Tibial artery (tissue), 4 donors: ENCODE measurements at places on chromosomes 2 and 18.

- no peak for DNase-seq
These were observed 1475.9 kb upstream of the NXPH2 start for GRCh38 chr2:140256080-140256479.

- no peak for DNase-seq
These were observed 521.0 kb upstream of the NRP2 start for GRCh38 chr2:205161156-205161839.

GRCh38 chr18:37422116-37422515, 143.5 kb downstream of the CELF4 start:
- no peak for DNase-seq

GRCh38 chr2:165237056-165237455, 2.2 kb upstream of the SCN2A start:
- no peak for DNase-seq

DNA sequence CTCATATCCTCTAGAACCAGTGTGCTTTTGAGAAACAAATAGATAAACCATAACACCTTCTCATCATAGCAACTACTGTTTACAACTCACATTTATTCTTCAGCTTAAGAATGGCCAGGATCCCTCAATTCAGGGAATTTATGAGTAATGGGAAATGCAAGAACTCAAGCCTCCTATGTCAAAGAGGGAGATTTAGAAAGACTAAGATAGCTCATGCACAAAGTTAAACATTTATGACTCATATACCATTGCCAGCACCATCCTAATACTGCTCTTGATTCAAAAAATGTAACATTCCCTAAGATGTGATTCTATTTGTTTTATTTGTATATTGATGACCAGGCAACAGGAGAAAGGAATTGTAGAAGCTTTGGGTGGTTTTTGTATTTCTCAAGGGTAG, 172.8 kb downstream of the CYP26B1 start:
- DNase-seq: no peak

GRCh38 chr2:6423157-6423556, 442.6 kb downstream of the CMPK2 start:
- no peak for DNase-seq

DNA sequence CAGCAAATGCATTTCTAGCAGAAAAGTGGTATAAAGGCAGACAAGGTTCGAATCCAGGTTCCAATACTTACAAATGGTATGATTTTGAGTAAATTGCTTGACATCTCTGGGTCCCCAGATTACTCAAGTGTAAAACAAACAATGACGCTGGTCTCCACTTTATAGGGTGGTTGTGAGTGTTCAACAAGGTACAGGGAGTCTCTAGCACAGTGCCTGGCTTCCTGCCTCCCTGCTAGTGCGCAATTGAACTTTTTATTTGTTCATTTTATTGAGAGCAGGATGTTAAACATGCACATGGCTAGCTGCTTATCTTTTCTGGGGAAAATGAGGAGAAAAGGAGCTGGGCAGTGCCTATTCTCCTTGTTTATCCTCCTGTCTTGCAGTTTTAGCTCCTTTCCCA, 74.9 kb upstream of the MYL1 start:
- DNase-seq: no peak

GRCh38 chr2:154381931-154382794, 316.3 kb upstream of the KCNJ3 start:
- DNase-seq: no peak

DNA sequence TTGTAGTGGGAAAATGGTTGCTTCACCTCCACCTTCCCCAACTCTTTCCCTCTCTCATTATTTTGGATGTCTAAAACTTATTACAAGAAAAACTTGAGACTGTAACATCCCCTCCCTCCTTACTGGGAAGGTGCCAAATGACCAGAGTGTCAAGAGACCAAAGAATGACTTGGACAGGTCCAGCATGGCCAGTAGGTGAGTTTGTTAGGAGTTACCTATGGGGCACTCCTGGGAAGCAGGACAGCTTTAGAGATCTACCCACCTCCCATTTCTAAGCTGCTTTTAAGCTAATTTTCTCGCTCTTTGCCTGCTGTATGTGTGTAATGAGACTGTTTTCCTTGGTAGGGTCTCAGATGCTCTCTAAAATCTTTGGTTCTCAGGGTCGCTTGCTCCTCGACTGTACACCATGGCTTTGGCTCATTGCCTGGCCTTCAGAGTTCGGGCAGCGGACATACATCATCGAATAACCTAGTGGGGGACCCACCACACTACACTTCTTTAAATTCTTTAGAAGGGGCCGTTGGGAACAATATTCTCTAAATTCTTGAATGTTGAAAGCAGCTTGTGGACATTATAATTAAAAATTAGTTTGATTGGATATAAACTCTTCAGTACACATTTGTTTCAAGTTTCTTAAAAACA, 45.2 kb downstream of the SLC30A6 start:
- no peak for DNase-seq

DNA sequence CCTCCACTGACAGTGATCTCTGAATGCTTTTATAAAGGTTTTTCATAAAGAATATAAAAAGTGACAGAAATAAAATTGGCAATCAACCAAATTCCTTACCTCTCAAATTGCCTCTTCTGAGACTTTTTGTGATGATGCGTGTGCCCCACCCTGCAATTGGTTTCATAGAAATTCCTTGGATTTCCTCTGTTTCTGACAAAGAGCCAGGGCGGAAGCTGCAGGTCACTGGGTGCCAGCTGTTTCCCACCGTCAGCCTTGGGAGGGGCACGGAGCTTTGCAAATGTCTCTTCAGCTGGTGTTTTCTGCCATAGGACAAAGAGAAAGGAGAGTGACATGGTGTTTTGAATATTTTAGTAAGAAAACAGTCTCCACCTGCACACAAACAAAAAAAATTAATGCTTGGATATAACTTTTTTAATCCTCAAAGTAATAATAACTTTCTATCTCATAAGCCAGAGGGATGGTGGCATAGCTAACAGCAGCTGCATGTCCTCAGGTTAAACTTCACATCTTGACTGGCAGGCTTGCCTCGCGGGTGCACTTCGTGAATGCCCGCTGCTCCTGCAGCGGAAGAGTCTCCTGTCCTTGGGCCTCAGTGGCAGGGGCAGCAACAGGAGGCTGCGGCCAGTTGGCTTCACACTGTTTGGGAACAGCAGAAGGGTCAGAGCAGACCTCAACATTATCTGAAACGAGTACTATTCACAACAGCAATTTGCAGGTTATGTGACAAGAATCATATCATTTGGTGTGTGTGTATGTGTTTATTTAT, 24.7 kb downstream of the AGAP1 start:
- no peak for DNase-seq

GRCh38 chr18:67381608-67382150, 134.8 kb downstream of the DSEL start:
- DNase-seq: no peak

DNA sequence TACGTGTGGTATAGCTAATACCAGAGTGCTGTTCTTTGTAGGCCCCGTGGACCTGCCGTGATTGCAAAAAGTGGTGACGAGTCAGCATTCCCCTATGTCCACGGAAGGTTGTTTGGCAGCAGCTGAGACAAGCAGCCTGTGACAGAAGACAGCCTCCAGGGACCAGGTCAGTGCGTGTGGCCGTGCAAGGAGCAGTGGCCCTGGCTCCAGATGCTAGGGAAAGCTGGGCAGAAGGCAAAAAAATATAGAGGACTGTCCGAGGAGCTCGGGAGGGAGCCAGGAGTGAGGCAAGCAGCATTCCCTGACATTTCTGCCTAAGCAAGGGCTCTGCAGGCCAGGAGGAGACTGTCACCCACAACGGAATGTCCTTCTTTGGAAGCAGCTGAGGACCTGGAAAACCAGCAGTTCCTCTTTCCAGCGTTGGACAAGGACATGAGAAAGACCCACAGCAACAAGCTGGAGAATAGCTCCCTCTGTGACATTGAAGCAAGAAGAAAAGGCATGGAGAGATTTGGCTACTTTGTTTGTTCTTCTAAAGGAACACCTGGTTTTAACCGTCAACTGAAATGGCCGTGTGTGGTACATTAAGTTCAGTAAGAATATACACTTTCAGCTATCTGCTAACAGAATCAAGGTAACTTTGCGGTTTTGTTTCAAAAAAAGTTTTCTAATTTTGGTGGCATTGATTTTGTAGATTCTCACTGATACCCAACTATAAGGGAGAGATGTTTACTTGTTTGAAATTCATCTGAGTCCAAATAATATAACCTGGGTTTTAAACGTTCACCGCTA, 58.3 kb downstream of the NPAS2 start:
- DNase-seq: peak; percentile 75

GRCh38 chr18:12283256-12283655, 24.8 kb upstream of the TUBB6 start:
- no peak for DNase-seq

- no peak for DNase-seq
These were observed 75.8 kb upstream of the WIPF1 start for GRCh38 chr2:174673440-174673839.

DNA sequence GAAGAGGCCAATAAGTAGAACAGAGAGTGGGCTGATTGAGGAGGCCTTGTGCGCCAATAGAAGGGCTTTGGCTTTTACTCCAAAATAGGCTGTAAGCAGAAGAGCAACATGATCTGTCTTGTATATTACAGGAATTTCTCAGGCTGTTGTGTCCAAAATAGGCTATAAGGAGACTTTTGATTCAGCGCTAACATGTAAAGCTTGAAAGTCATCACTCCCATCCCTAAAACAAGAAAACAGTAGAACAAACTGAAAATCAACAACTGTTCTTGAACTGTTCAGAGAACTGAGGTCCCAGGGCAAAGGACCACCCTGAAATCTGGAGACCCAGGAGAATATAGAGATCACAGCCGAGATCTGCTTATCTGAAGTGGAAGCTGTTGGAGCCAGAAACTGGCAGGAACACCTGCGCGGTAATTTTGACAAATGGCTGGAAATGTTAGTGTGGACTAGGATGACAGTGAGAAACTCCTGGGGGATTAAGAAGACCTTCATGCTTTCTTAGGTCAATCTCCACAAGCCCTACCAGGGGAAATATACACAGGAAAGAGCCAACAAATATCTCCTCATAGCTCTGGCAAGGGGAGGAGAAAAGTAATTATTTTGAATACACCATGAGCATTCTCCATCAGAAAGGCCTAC, 258.6 kb downstream of the RBM43 start:
- no peak for DNase-seq

- DNase-seq: no peak
These were observed 119.9 kb downstream of the MYO1B start for GRCh38 chr2:191365089-191365488.

DNA sequence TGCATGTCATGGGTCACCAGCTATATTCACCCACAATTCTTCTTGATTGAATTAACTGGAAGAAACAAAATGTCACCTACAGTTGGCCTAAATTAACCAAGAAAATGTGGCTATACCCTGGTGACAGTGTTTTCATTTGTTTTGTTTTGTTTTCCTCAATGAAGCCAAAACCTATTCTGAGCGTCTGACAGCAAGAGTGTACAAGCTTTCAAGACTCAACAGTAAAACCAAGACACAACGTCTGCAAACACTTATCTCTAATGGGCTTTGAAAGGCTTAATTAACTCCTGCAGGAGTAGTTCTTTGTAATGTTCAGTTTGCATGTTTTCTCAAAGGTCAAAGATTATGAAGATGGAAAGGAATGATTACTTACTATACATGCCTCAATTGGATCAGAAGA, 827.6 kb upstream of the KLHL29 start:
- no peak for DNase-seq

DNA sequence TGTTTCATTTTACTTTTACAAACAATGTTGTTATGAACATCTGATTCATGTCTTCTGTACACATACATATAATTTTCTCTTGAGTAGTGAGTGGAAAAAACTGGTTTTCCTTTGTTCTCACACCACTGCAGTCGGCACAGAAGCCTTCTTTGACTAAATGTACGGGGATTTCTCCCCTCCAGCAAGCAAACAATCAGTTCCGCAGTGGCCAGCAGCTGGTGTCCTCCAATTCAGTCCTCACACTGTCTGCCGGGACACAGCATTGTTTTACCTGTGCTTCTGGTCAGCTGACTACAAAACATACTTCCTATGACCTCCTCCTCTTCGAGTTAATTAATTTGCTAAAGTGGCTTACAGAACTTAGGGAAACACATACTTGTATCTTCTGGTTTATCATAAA, 202.8 kb downstream of the WDR7 start:
- DNase-seq: no peak

GRCh38 chr2:231667496-231667895, 40.8 kb upstream of the PTMA start:
- no peak for DNase-seq

DNA sequence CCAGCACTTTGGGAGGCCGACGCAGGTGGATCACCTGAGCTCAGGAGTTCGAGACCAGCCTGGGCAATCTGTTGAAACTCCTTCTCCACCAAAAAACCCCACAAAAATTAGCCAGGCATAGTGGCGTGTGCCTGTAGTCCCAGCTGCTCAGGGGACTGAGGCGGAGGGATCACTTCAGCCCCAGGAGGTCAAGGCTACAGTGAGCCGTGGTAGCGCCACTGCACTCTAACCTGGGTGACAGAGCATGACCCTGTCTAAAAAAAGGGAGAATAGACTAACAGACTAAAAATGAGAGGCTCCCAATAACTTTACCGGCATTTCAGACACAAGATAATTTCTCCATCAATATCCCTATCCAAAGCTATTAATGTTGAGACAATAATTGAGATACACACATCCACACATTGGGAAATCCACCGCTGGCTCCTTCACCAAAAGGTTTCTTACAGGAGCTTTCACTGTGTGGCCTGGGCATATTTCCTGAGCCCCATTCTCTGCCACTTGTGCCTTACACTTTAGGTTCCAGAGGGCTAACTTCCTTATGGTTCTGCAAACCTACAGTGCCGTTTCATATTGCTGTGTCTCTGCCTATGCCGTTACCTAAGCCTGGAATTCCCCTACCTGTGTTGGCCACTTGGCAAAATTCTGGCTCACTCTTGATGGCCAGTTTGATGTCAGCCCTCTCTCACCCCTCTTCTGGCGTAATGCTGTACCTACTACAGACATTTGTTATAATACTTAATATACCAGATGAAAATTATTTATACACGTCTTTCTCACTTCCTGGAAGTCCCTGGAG, 115.8 kb upstream of the ZFP36L2 start:
- DNase-seq: no peak

- no peak for DNase-seq
These were observed 68.5 kb downstream of the KLF7 start for GRCh38 chr2:207097278-207097677.

GRCh38 chr2:160266037-160266551, 66.0 kb upstream of the ITGB6 start:
- no peak for DNase-seq

GRCh38 chr2:61770298-61770697, 83.6 kb downstream of the FAM161A start:
- no peak for DNase-seq

GRCh38 chr2:216344950-216345300, 27.4 kb downstream of the MARCHF4 start:
- DNase-seq: no peak

DNA sequence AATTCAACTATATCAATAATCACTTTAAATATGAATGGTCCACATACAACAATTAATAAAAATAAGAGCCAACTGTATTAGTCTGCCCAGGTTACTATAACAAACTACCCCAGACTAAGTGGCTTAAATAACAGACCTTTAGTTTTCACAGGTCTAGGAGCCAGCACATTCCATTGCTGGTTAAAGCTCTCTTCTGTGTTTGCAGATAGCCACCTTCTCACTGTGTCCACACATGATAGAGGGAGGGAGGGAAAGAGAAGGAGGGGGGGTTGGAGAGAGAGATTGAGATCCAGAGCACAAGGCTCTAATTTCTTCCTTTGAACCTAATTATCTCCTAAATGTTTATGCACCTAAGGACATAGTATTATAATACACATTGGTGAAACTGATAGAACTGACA, 267.8 kb upstream of the NXPH2 start:
- no peak for DNase-seq

GRCh38 chr2:181672255-181673008, 7.9 kb downstream of the NEUROD1 start:
- no peak for DNase-seq

- DNase-seq: no peak
These were observed 14.3 kb downstream of the PPP3R1 start for GRCh38 chr2:68237976-68238580.
